OCI-LY7 (cell line): ENCODE measurements at places on chromosomes 13 and 19. TPM values are rescaled to one million over a fixed set of nuclear protein-coding genes. Genes with fewer than 3 reads are reported as not detected.

Gene PRRG2
- total RNA-seq = 2.4 TPM in 2 replicates

Gene SHC2
- total RNA-seq = 0.48 and 0.65 TPM in 2 replicates

Gene MUC16
- total RNA-seq = not detected in 2 replicates

Gene TNNI3
- not detected in 2 replicates for total RNA-seq

Gene ZNF471
- not detected in 2 replicates for total RNA-seq

Gene RELB
- total RNA-seq = 51.1 and 61.7 TPM in 2 replicates

Gene LRRC25
- 3.2 and 4.1 TPM in 2 replicates for total RNA-seq

Gene ZNF844
- total RNA-seq = 7.7 and 9.3 TPM in 2 replicates

Gene KANK2
- total RNA-seq = 174 TPM in 2 replicates

GRCh38 chr19:18205200-18205892 is 1.5 kb upstream of the RAB3A start:
- peak; percentile 90 for DNase-seq

- no peak for DNase-seq
These were observed 3.1 kb downstream of the C19orf25 start for GRCh38 chr19:1475751-1476437.

DNA sequence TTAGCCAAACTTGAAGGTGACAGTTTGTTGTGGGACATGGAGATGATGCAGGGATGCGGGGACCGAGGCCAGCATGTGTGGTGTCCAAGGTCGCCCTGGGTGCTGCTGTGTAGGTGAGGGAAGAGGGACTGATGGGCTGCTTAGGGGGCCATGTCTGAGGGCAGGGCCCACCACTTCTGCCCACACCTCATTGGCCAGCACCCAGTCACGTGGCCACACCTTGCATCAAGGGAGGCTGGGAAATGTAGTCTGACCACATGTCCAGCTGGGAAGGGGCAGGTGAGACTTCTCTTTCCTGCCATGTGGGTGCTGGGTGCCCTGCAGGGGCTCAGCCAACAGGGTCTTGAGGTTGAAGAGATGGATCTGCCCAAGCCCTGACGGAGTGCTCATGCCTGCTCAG is 88.9 kb downstream of the KDM4B start:
- peak; percentile 41 for DNase-seq

DNA sequence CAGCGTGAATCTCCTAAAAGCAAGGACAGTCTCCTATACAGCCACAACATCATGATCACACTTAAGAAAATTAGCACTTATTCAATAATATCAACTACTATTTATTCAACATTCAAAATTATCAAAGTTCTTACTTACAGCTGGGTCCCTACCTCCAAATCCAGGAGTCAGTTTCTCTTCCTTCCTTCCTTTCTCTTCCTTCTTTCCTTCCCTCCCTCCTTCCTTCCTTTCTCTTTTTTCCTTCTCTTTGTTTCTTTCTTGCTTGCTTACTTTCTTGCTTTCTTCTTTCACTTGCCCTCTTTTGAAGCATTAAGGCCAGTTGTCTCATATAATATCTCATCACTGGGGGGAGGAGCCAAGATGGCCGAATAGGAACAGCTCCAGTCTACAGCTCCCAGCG is 107.6 kb downstream of the DCT start:
- no peak for DNase-seq

DNA sequence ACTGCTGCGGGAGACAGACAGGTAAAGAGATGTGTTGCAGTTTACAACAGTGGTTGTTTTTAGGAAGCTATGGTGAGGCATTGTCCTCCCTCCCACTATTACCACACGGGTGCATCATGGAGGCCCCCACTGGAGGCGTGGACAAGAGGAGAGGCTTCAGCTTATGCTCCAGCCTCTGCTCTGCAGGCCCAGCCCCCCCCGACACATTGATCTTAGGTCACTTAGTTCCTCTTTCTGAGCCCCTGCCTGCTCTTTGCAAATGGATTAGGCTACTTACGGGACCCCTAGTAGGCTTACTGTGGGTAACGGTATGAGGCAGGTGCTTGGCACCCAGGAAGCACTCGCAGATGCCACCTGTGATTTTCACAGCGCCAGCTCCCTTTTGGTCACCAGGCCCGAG is 123.9 kb downstream of the SLC7A1 start:
- peak; percentile 62 for DNase-seq

- no peak for DNase-seq
These were observed 481.9 kb downstream of the GPC6 start for GRCh38 chr13:93708308-93709075.

GRCh38 chr19:53961523-53962356 is 997 bp upstream of the CACNG8 start:
- no peak for DNase-seq

- DNase-seq = no peak
These were observed 5.8 kb upstream of the DAPK3 start for GRCh38 chr19:3976495-3977241.

DNA sequence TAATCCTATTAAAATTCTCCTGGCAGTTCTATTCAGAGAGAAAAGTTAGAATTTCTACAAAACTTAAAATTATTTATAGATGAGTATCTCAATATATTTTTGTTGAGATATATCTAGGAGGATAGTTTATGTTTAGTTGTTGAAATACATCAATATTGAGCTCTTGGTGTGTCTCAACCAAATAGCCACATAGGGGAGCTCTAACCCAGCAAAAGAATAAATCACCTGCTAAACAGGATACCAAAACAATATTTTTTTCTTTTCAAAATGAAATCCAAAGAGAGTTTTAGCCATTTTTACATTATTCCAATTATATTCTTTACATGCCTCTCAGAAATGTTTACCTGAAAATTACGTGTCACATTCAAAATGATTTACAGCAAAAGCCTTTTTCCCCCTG is 954.7 kb downstream of the SLITRK6 start:
- peak; percentile 17 for DNase-seq

DNA sequence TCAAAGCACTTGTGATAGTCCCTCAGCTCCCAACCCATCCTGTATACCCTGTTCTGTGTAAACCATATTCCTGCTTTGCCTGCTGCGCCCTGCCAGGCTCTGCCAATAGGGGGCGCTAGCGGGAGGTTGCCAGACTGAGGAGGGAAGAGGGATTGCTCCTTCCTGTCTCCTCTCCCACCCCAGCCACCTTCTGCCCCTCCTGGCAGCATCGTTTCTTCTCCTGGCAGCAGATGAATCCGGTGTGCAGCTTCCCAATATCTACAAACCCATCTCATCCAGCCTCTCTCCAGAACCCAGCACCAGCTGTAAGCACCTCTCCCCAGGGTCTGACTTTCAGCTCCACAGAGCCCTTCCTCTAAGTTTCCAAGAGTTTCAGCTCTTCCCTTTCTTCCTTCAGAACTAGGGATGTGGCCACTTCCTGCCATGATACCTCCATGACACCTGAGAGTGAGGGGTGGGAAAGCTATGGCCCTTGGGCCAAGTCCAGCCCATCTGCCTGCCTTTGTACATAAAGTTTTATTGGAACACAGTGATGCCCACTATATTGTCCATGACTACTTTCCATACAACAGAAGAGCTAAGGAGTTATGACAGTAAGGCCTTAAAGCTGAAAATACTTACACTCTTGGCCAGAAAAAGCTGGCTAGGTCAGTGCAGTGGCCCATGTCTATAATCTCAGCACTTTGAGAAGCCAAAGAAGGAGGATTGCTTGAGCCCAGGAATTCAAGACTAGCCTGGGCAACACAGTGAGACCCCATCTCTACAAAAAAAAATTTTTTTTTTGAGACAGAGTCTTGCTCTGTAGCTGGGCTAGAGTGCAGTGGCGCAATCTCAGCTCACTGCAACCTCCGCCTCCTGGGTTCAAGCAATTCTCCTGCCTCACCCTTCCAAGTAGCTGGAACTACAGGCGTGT is 34.5 kb upstream of the ATP1A3 start:
- DNase-seq = peak; percentile 27

DNA sequence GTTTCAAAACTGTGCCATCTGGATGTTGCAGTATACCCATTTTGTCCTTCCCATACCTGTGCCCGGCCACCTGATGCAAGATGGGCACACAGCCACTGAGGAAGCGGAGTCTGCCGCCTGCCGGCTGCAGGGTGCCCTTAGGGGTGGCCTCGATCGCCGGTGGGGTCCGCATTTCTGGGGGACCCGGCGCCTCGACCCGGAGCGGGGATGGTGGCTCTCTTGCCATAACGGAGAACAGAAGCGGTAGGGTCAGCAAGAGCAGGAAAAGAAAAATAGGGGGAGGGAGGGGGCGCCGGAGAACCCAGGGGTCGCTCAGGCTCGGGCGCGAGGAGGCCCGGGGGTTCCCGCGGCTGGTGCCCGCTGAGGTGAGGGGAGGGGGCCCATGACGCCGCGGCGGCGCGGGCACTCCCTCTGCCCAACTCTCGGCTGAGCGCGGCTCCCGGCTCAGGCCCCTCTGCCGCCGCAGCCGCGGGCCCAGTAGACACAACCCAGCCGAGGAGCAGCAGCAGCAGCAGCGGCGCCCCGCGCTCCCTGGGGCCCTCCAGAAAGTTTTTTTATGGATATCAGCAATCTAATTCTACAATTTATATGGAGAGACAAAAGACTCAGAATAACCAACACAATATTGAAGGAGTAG is 13.8 kb upstream of the CYP4F2 start:
- no peak for DNase-seq

DNA sequence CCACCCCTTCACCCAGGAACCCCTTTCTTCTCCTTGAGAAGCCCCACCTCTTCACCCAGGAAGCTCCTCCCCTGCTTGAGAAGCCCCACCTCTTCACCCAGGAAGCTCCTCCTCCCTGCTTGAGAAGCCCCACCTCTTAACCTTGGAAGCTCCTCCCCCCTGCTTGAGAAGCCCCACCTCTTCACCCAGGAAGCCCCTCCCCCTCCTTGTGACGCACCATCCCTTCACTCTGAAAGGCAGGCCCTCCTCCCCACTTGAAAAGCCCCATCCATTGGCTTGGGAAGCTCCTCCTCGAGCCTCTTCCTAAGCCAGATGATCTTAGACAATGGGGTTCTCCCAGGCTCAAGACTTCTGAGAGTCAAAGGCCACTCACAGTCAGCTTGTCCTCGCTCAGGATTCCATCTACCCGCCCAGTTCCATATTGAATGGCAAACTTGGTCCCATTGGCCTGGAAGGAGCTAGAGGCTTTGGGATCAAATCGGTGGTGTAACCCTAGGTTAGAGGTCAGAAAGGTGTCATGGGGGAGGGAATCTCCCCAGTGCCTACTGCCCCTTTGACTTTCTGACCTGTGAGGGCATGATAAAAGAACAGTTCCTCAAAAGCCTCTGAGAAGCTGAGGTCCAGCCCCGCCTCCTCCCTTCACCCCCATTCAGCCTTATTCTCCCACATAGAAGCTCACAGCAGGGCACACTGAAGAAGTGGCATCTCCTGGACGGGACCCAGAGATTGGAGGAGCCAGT is 4.0 kb downstream of the NAPSA start:
- DNase-seq = peak; percentile 73

DNA sequence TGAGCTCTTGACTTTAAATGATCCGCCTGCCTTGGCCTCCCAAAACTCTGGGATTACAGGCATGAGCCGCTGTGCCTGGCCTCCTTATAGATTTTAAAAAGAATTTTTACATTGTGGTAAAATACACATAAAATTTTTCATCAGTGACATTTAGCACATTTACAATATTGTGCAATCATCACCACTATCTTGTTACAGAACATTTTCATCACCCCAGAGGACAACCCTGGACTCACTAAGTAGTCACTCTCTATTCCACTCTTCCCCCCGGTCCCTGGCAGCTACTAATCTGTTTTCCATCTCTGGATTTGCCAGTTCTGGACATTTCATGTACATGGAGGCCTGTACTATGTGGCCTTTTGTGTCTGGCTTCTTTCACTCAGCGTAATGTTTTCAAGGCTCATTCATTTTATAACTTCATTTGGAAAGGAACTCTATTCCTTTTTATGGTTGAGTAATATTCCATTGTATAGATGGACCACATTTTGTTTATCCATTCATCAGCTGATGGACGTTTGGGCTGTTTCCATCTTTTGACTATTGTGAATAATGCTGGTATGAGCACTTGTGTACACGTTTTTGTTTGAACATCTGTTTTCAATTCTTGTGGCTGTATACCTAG is 19.9 kb downstream of the MEGF8 start:
- DNase-seq = no peak
